ENCODE measurements at places on chromosomes 12 and 14. TPM values are rescaled to one million over a fixed set of nuclear protein-coding genes. Genes with fewer than 3 reads are reported as not detected.

TSPAN31 gene
- total RNA-seq: 20.6 TPM

ZFHX2 gene
- total RNA-seq: 0.41 TPM

TPH2 gene
- total RNA-seq: not detected

AQP6 gene
- not detected for total RNA-seq

ACSS3 gene
- total RNA-seq: 4.1 TPM

SYNDIG1L gene
- total RNA-seq: not detected

SNAPC1 gene
- 3.8 TPM for total RNA-seq

POTEM gene
- not detected for total RNA-seq

FGF23 gene
- total RNA-seq: not detected

OASL gene
- 5.2 TPM for total RNA-seq

ERP29 gene
- 30.4 TPM for total RNA-seq

KCNC2 gene
- not detected for total RNA-seq

PITPNM2 gene
- 14.1 TPM for total RNA-seq

FRMD6 gene
- 10.4 TPM for total RNA-seq

GSC gene
- total RNA-seq: not detected

NRL gene
- total RNA-seq: not detected

OAS2 gene
- total RNA-seq: 3.7 TPM

EPYC gene
- not detected for total RNA-seq

GLIPR1L1 gene
- total RNA-seq: not detected

TBK1 gene
- total RNA-seq: 6.4 TPM

C1R gene
- total RNA-seq: 154 TPM

KRT6C gene
- total RNA-seq: not detected

GRIP1 gene
- 4.4 TPM for total RNA-seq

TPPP2 gene
- total RNA-seq: not detected

KRT72 gene
- total RNA-seq: not detected

CLEC4D gene
- total RNA-seq: not detected

NUDT4 gene
- total RNA-seq: 65.3 TPM

SERPINA1 gene
- 35.2 TPM for total RNA-seq

KRT86 gene
- not detected for total RNA-seq

GMFB gene
- total RNA-seq: 19.8 TPM

TAS2R8 gene
- total RNA-seq: not detected

TMEM121 gene
- not detected for total RNA-seq

NKX2-1 gene
- not detected for total RNA-seq

GUCY2C gene
- 87.4 TPM for total RNA-seq

ATG14 gene
- 24.7 TPM for total RNA-seq

SVOP gene
- total RNA-seq: not detected

SLC10A1 gene
- 0.27 TPM for total RNA-seq

TTLL5 gene
- total RNA-seq: 16.1 TPM

CCDC197 gene
- total RNA-seq: not detected

Measured in transverse colon (tissue), 4 donors.